Renal cortical epithelial cell (primary cell): ENCODE measurements at places on chromosomes 3 and 15.

DNA sequence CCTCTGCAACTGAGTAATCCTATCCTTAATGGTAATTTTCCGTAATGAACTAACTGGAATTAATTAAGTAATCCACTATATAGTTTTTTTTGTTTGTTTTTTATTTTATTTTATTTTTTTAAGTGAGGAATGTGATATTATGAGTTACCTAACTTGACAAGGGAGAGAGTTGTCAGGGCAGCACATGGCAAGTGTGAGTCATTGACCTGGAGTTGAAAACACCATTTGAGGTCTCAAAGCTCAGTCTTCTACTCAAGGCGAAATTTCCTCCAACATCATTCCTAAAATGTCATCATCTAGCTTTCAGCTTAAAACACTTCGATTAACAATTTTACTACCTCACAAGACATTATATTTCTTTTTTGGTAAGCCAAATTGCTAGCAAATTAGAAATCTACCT is 87.8 kb downstream of the NECTIN3 start:
- DNase-seq: peak; percentile 40

- no peak for DNase-seq
Measured at GRCh38 chr15:89338036-89338435, 3.4 kb upstream of the POLG start.

GRCh38 chr3:131091768-131092167 is 65.1 kb downstream of the NEK11 start:
- peak; percentile 10 for DNase-seq

DNA sequence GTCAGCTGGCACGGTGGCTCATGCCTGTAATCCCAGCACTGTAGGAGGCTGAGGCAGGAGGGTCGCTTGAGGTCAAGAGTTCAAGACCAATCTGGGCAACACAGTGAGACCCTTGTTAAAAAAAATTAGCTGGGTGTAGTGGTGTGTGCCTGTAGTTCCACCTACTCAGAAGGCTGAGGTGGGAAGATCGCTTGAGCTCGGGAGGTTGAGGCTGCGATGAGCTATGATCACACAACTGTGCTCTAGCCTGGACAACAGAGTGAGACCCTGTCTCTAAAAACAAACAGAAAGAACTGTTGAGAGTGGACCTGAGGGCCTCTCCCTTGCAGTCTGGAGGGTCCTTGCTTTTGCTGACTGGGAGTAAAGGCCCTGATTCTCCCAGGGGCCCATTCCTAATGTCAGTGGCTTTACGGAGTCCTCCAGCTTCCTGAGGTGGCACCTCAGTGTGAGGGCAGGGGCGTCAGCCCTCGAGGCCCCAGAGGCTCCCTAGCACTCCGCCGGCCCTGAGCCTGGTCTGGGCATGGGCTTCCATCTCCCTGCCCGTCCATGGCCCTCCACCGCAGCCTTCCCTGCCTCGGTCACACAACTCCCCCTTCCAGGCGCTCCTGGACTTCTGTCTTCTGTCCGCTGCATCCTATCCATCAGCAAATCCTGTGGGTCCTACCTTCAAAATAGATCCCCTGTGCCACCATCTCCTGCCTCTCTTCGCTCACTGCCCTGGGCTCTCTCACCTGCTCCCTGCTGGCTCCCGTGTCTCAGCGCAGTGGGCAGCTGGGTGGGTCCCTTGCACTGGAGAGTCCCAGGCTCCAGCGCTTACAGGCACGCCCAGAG is 19.0 kb downstream of the FBLN2 start:
- no peak for DNase-seq

DNA sequence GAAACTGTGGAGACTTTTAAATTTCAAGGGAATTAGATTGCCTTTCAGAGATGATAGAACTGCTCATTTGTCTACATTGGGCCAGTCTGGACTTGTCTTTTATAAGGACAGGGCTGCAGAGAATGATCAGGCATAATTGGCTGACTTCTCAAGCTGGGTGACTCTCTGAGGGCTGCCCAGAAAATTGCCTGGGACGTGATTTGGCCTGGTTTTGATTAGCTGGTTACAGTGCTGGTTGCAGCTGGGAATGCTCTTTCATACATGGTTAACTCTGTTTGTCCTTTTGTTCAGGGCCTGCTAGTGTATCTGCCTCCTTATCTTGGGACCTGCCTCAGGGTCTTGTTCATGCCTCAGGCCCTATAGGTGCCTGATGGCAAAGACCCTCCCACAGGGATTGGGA is 245.6 kb downstream of the CLSTN2 start:
- no peak for DNase-seq

GRCh38 chr3:172449466-172450149 is 1.4 kb upstream of the GHSR start:
- DNase-seq: peak; percentile 29

DNA sequence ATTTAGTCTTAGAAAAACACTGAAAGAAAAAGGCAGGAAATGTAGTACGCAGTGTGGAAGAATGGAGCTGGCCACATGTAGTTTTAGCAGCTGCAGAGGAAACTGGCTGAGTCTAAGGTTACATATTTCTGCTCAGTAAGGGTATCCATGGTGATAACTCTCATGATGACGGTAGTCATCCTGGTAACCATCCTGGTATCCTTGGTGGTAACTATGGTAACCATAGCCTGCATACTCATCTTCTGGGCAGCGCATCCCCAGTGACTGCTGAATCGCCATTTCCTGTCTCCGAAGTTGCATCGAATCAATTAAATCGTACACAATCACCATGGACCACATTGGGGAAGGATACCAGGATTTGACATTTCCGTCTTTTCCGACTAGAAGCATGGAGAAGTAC is 35.7 kb downstream of the CCDC80 start:
- DNase-seq: no peak

- no peak for DNase-seq
Measured at GRCh38 chr3:73707772-73708171, 83.0 kb upstream of the PDZRN3 start.

DNA sequence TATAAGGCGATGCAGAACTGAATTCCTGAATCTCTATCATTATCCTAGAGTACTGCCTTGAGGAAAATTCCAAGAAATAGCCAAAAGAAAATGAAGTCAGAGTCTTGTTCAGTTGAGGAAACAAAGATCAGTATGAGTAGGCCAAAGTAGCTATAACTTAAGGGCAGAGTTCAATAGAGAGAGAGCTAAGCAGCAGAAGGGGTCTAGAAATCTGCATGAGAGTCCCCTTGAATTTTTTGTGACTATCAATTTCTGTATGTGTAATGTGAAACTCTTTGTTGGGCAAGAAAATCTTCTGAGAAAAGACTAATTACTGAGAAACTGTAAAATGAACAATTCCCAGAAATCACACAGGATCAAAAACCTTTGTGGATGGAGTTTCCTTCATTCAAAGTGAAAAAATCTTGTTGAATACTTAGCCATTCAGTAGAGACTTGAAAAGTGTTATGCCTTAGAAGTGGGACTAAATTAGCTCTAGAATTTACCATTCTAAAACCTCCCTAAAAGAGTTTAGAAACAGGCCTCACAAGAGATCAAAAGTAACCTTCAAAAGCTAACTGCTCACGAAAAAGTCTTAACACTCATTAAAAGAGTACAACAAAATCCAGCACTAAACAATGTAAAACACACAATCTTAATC is 43.1 kb upstream of the FNDC3B start:
- no peak for DNase-seq

- no peak for DNase-seq
Measured at GRCh38 chr3:97996988-97997387, 24.8 kb upstream of the RIOX2 start.

DNA sequence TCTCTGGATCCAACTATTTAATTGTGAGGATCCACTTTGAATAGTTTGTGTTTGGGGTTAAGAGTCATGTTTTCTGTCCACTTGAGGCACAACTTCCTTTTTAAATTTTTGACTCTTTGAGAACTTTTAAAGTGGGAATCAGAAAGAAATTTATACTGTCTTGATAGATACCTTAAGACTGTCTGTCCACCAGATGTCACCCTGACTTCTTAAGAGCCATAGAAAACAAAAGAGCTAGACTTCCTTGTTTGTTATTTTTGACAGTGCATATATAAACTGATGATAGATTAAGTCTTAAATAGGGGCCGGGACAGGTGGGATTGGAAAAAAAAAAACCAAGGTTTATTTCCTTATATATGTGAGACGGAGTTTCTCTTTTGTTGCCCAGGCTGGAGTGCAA is 52.1 kb upstream of the WDR72 start:
- DNase-seq: peak; percentile 72
